MCF 10A (cell line): ENCODE measurements at places on chromosomes 7 and 10.

DNA sequence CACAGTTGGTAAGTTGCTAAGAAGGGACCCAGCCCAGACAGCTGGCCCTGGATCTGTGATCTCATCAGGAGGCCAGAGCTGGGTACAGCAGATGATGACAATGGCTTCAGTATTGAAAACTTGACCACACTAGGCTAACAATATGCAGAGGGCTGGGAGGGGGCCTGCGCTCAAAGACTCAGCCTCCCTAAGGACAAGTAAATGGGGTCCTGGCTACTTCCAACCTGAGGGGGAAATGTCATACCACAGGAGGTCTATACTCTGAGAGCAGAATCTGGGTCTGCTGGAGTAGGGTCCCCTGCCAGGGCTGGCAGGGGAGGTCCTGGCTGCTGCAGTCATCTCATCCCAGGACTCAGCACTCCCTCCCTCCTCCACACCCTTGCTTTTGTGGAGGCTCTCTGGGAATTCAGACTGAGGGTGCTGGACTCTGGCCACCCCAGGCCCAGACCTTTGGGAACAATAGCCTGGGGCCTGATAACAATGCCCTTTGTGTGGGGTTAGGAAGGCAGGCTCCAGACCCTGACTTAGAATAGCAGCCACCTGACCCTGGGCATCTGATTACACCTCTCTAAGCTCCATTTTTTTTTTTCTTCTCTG is 1.4 kb downstream of the FXYD4 start:
- DNase-seq: no peak

DNA sequence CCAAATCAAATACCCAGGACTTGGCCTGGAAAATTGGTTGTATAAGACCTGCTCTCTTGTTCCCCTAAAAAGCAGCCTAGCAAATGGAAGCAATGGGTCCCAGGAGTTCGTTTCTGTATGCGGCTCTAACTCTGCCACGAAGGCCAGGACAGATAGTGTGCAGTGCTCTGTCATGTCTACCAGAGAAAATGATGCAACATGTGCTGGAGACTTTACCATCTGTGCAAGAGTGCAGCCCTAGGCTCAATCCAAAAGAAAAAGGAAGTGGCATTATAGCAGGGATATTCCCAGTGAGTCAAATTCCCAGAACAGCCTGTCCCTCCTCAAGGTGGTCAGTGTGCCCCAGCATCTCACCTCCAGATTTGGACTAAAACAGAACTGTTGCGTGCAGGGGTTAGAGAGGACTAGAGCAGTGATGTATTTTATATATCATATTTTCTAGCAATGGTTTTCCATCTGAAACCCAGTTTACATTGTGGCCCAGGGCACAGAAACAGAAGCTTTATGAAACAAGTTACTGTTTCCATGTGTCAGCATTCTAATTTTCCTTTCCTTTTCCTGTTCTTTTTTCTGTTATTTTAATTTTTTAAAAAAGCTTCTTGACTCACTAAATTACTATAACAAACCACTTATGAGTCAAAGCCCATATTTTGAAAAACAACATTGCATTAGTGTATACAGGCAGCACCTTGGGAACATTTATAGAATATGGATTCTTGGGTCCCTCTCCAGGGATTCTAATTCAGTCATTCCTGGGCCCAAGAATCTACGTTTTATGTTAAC is 311.2 kb downstream of the RNLS start:
- DNase-seq: peak; percentile 65

- no peak for DNase-seq
These were observed 232.1 kb downstream of the FZD1 start for GRCh38 chr7:91496251-91496820.

GRCh38 chr7:130349911-130350782 is 5.5 kb downstream of the CPA5 start:
- peak; percentile 91 for DNase-seq

DNA sequence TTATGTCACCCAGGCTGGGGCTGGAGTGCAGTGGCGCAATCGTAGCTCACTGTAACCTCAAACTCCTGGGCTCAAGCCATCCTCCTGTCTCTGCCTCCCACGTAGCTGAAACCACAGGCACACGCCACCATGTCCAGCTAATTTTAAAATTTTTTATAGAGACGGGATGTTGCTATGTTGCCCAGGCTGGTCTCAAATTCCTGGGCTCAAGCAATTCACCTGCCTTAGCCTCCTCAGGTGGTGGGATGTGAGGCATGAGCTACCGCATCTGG is 123.2 kb upstream of the PARD3 start:
- peak; percentile 42 for DNase-seq

DNA sequence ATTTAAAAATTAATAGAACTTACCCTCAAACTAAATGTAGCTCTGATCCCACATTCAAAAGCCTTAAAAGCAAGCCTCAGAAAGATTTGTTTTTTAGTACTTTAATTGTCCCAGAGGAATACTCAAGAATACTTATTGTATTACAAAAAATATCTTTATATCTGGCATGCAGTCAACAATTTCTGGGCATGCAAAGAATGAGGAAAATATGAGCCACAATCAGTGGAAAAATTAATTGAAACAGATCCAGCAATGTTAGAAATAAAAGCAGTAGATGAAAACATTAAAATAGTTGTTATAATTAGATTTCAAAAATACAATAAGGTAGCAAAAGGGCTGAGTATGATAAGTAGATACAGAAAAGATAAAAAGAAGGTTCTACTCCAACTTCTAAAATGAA is 154.7 kb downstream of the PON1 start:
- no peak for DNase-seq

DNA sequence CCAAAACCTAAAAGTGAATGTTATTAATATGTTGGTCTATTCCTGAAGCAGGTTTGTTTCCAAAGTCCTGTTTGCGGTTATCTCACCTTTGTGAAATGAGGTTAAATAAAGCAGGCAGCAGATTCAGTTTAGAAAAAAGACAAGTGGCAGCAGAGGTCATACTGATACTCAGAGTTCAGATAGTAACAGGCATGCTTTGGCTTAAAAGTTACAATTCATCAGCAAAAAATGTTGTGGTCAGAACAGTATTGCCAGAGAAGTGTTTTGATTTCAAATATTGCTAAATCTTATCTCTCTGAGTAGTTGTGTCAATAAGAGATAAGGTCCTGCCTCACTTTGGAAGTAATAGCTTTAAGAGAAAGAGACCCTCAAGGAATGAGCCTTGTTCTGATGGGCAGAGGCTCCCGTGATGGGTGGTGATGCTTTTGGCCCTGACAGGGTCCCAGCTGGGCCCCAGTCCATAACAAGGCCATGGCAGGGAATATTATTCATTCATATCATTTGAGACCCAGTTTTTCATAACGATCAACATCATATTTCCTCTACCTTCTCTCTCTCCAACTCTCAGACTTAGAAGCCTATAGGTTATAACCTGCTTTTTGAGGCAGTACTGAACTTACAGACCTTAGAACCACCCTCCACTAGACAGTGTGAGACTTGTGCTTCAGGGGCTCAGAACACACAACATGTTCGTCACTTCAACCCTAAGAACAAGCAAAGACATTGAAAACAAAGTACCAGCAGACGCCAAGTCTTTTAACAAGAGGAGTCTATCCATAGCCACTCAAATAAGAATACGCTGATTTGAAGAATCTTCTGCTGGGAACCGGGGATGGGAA is 58.5 kb upstream of the AHR start:
- DNase-seq: peak; percentile 0

DNA sequence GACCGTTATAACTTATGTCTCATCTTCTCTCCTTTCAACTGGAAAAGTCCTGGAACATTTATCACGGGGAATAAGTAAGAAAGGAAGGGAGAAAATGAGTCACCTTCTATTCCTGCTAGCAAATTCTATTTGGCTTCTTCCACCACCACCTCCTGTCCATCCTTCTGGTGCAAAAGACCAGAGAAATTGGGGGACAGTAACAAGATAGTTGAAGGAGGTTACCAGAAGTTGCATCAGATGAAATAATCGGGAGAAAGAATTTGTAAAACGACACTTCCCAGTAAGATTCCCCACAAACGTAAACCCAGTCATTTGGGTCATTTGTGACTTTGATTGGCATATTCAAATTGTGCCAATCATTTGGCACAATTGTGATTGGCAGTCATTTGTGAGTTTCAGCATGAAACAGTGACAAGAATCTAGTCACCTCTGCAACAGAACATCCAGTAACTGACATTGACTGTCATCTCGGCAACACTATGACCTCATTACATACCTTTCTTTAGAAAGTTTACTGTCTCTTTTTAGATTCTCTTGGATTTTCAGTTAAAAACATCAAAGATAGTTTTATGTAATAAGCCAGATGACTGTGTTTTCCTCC is 51.3 kb upstream of the PIK3CG start:
- DNase-seq: no peak

- peak; percentile 63 for DNase-seq
These were observed 160.0 kb upstream of the ANK3 start for GRCh38 chr10:60549686-60550085.

GRCh38 chr7:997404-998395 is 14.7 kb downstream of the CYP2W1 start:
- no peak for DNase-seq

DNA sequence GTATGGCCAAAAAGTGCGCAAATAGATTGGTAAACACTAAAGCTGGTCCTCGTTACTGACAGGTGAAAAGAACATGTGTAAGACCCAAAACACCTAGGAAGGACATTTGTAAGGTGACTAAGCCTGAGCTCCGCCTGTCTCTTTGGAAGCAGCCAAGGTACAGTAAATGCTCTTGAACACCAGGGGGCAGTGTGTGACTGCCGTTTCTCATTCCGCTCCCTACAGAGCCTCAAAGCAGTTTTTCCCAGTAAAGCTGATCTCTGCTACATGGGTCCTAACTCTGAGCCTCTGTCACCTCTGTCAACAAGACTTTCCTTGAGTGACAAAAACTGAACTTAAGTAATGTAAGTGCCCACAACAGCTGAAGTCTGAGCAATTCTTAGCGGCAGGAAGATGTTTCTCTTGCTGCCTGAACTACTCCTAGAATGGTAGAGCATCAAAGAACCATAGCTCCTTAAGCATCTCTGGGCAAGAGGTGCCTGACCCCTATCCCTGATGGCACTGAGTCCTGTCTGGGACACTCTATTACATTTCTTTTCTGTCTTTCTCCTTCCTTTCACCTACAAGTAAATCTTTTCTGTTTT is 238.0 kb upstream of the INHBA start:
- DNase-seq: peak; percentile 86

- DNase-seq: no peak
These were observed 2.3 kb upstream of the NRP1 start for GRCh38 chr10:33336582-33337325.

DNA sequence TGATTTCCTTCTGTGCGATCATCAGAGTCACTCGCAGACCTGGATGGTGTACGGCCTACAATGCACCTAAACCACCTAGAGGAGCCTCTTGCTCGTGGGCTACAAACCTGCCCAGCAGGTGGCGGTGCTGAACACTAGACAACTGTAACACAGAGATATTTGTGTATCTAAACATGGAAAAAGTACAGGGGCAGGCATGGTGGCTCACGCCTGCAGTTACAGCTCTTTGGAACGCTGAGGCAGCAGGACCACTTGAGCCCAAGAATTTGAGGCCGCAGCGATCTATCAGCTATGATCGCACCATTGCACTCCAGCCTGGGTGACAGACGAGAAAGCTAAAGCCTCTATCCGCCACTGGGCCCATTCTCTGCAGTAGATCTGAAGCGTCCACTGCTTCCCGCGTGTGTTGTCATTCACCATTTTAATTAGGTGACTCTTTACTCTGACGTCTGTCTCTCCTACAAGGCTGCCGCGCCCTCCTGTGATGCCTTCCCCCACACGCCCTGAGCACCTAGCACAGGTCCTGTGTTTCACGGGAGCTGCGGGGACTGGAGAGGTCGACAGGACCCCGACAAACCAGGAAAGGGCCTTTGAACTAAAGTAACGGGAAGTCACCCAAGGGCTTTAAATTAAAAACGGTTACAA is 774 bp downstream of the TUBGCP2 start:
- DNase-seq: peak; percentile 83

DNA sequence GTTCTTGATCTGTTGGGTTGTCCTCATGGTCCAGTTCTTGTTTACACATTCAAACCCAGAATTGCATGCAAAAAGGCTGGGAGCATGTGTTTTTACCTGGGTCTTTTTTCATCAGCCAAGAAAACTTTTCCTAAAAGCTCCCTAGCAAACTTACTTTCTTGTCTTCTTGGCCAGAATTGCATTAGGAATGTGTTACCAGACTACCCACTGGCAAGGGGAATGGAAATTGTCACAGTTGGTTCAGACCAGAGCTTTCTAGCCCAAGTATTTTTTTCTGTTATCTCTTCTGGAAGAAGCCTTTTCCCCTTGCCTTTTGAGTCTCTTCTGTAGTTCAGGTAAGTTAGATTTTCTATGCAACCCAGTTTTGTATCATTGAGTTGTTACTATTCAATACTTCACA is 77.5 kb downstream of the BMPR1A start:
- no peak for DNase-seq

- no peak for DNase-seq
These were observed 86.8 kb downstream of the NOD1 start for GRCh38 chr7:30391806-30392205.

- no peak for DNase-seq
These were observed 44.5 kb downstream of the MKI67 start for GRCh38 chr10:128081720-128082119.

DNA sequence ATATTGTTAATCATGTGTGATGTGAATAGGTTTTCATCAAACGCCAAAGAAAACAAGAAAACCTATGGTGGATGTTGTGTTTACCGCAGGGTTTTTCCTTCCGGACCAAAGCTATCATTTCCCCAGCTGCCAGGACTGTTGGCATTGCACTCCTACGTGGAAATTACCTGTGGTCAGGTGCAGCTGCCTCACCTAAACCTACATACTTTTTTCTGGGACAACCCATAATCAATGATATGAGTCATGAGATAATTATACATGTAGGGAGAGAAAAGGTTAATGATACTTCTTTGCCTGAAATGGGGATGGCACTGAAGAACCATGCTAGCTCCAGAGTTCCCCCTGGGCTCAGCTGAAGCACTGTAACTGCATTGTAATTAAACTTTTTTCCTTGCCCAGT is 223.6 kb upstream of the SEMA3E start:
- no peak for DNase-seq

DNA sequence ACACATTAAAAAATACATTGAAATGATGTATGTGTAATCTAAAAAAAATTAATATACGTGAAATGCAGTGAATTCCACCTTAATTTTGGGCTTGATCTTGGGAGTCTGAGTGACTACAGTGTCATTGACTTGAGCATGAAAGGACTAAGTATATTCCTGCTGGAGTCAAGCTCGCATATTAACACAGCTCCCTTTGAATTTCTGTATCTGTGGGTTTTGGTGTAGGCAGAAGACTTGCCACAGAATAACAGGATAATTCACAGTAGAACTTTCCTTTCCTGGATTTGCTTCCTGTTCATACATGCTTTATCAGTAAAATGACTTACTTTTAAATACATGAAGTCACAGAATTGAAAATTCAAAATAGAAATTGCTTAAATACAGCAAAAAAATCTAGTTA is 55.3 kb downstream of the PPP1R9A start:
- DNase-seq: no peak

DNA sequence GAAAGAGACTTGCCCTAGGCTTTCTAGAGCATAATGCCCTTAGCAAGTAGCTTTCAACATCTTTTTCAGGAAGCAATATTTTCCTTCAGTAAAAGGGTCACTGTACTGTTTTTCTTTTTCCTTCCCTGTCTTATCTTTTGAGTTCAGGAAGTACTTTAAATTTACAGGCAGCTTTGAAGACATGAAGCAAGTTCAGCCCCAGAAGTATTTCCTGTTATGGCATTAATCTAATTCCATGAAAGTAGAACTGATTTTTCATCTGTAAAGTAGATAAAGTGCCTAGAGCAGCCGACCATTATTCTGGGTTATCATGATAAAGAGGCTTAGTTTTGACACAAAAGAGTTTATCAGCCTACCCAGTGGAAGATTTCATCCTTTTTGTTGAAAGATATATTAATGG is 288.2 kb downstream of the ADK start:
- no peak for DNase-seq

GRCh38 chr10:72106154-72106849 is 18.0 kb upstream of the SPOCK2 start:
- no peak for DNase-seq
